ENCODE measurements at places on chromosomes 3 and 15.

- DNase-seq: no peak
Measured at GRCh38 chr3:29488922-29489321, 208.1 kb downstream of the RBMS3 start.

- DNase-seq: no peak
Measured at GRCh38 chr3:195540511-195540910, 2.6 kb downstream of the PPP1R2 start.

GRCh38 chr3:160130950-160131349 is 94.3 kb upstream of the C3orf80 start:
- DNase-seq: no peak

DNA sequence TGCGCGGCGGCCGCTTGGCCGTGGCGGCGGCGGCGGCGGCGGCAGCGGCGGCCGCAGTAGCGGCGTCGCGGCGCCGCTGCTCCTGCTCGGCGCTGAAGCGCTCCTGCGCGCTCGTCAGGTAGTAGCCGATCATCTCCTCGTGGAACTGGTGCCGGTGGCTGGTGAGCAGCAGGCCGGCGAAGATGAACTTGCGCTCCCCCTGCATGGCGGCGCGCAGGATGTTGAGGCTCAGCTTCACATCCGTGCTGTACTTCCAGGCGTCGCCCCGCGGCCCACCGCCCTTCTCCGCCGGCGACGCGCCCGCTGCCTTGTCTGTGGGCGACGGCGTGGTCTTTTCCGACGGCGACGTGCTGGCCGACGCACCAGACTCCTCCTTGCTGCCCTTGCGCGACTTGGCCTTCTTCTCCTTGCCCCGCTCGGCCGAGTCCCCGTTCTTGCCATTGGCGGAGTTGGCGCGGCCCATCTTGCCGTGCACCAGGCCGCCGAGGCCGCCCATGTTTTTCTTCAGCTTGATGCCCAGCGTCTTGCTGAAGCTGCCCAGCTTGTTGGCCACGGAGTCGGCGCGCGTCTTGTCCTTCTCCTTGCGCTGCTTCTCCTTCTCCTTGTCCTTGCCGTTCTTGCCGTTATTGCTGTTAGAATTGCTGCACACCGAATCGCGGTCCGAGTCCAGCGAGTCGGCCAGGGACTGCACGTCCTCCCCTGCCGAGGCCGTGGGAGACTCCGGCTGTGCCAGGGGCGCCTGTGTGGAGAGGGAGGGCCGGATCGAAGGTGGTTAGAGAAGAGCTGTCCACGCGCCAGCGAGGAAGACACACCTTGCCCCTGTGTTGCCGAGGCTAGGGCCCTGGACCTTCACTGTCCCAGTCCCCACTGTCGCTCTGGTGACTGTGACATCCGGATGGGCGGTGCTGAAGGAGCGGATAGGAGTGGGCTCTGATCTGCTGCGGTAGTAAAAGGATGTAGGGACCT is 157.6 kb downstream of the KLF13 start:
- DNase-seq: peak; percentile 35

DNA sequence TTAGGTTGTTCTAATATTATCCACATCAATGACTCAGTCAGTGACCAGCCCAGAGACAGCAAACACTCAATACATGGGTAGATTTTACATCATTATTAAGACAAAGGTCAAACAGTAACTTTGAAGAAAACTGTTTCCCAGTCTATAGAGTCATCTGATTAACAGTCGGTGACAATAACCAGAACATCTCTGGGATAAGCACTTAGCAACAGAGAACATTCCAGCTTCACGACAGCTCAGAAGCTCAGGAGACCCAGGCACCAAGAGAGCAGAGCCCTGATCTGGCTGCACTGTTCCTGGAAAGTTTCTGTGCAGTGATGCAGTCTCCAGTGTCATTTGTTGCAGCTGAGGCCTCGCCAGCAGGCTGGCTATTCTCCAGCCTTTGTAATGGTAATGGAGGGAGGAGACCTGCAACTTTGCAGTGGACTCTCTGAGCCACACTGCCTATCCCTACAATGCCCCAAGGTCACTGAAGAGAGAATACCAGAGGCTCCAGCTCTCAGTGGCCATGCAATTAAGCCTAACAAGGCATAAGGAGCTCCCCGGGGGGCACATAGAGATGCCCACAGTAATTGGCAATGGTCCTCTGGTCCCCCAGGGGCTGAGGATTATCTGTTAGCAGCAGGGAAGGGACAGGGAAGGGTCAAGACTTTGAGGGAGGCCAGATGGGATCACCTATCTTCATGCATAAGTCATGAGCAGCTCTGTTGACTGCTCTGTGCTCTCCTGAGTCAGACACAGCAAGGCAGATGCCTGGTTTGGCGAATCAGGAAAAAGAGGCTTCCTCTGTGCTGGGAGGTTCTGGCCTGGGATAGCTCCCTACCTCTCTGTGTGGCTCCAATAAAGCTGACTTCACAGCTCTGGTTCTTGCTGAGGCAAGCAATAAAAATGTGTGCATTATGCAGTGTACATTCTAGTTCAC is 163.6 kb downstream of the CTNNB1 start:
- no peak for DNase-seq

DNA sequence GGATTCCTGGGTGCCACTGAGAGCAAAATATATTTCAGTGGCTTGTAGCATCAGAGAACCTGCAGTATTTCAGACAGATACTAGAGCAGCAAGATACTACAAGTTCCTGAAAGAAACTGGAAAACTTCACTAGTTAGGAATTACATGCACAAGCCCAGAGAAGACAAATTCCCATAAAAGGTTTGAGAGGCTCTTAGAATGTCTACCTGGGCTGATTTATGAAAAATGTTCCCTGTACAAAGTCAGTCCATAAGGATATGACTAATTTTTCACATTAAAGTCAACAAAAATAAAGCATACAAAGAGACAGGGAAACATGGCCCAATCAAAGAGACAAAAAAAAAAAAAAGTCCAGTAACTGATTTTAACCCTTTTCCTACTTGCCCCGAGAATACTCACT is 302.6 kb downstream of the POLQ start:
- DNase-seq: no peak

DNA sequence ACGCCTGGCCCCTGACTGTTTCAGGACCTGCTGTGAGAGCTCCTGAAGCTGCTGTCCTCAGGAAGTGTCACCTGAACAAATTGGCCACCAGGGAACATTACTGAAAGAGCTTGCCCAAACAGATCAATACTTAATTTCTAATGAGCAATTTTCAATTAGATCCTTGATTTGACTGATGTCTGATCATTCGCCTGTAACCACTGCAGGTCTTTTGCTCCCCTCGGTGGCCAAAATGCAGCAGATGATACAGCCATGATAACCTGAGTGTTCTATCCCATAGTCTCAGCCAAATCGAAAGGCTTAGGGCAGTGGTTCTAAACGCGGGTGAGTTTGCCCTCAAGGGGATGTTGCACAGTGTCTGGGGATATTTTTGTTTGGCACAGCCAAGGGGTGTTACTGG is 57.6 kb upstream of the MEX3B start:
- DNase-seq: no peak

DNA sequence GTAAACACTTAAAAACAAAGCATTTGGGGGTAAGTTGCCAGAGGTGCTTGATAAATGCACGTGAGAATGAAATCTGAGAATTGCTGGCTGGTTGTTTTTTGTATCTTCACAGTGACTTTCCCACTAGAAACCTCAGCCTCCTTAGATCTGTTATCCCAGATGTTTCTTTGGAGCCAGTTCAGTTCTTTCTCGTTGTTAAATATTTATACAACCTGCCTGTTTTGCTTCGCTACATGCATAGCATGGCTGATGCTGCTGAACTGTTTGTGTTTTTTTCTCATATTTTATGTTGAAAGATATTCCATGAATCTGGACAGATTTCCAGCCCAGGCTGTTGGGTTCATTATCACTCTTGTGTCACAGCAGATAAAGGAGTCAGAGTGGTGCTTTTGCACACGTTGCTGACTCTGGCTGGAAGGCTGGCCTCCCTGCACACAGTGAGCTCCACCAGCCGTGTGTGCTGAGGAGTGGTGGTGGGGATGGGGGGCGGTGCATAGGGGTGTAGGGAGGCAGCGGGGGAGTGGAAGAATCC is 80.2 kb downstream of the ARNT2 start:
- DNase-seq: no peak

- DNase-seq: peak; percentile 7
Measured at GRCh38 chr15:80694611-80695098, 455 bp upstream of the ABHD17C start.

GRCh38 chr3:144097163-144097562 is 125.5 kb downstream of the DIPK2A start:
- DNase-seq: no peak

DNA sequence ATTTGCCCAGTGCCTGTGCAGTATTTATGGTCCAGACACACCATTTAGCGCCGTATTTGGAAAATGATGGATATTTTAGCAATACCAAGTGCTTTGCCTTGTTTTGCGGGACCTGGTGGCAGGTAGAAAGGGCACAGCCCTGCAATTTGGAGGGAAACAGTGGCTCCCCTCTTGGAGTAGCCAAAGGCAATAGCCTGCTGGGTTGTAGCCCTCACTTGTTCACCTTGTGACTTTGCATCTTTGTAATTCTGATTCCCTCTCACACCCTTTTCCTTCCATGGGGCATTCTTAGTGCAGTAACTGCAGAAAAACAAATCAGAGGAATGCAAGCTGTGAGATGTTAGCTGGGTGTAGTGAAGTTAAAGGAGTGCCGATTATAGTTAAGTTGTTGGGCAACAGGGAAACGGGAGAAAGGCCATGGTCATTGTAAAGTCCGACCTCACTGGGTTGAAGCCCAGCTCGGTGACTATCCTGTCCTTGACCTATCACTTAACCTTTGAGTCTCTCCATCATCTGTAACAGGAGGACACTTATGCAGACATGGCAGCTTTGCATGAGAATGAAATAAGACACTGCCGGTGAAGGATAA is 131.0 kb upstream of the KLHL25 start:
- DNase-seq: no peak

GRCh38 chr3:69865925-69866679 is 126.8 kb downstream of the MITF start:
- DNase-seq: no peak

GRCh38 chr3:72004749-72005292 is 219.9 kb upstream of the PROK2 start:
- no peak for DNase-seq

GRCh38 chr3:41244620-41245336 is 45.5 kb downstream of the CTNNB1 start:
- no peak for DNase-seq

- DNase-seq: no peak
Measured at GRCh38 chr3:111588527-111588926, 6.6 kb downstream of the ZBED2 start.

DNA sequence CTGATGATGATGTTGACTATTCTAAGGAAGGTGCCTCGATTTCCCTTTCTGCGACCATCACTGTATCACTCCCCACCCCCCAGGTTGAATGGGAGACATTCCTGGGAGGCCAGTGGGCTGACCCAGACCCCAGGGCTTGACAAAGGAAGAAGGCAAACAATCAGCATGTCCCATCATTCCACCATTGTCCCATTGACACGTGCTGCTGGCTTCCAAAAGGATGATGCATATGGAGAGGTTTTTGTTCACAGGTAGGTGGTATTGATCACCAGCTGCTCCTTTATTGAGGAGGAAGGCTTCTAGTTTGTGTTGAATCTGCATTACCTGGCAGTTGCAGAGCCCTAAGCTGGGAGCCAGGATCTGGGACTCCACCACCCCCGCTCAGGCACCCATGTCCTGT is 30.4 kb downstream of the RASGRF1 start:
- DNase-seq: no peak

DNA sequence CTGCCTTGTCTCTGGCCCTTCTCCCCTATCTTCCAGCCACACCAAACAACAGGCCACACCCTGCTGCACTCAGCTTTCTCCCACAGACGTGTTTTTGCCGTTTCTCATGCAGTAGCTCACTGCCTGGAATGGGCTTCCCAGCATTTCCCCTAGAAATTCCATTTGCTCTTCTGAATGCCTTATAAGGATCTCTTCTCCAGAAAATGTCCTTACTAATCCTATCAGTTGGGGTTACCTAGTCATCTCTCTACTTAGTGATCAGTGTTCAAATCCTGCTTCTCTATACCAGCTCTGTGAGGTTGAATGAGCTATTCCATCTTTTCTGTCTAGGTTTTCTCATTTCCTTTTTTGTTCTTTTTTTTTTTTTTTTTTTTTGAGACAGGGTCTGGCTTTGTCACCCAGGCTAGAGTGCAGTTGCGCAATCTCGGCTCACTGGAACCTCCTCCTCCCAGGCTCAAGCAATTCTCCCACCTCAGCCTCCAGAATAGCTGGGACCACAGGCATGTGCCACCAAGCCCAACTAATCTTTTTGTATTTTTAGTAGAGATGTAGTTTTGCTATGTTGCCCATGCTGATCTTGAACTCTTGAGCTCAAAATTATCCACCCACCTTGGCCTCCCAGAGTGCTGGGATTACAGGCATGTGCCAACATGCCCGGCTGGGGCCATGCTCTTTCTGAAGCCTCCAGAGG is 98.2 kb upstream of the CHD2 start:
- DNase-seq: no peak

DNA sequence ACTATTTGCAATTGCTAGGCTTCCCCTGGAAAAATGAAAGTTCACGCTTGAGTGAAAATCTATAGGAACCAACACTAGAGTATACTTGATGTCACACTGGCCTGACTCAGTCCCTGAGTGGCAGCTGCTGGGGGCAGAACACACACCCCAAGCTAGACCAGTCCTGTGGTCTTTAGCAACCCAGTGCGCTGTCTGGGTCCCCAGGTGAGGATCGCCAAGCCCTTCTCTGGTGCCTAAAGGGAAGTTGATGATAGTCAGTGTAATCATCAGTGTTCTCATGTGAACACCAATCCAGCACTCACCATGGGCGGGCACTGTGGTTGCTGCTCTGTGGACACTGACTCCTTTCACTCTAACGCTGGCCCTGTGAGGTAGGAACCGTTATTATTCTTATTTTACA is 11.2 kb downstream of the ALDH1A3 start:
- DNase-seq: no peak

DNA sequence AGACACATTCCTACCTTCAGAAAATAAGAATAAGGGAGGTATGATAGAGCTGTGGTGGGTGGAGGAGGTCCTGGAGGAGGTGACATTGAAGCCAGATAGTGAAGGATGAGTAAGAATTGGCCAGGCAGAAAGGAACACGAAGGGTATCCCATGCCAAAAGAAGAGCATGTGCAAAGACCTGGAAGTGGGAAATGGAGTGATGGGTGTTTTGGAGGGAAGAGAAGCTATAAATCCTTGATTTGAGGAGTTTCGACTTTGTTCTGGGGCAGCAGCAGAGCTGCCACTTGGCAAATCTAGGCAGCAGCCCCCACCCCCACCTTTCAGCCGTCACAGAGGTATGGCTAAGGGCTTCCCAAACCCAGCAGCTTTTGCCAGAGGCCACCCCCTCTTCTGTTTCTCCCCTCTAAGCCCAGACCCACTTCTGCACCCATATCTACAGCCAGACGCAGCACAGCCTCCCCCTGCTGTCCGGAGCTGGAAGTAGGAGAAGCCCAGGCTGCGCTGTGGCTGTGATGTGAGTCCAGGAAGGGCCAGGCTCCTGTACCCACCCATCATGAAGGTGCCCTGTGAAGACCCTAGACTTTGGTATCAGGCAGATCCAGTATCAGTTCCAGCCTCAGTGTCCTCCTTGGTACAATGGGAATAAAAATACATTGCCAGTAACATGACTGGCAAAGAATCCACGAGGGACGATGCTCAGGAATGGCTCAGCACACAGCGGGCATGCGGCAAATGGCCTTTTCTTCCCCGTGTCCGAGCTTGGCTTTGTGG is 188.7 kb upstream of the LINGO1 start:
- DNase-seq: no peak
